ENCODE measurements at places on chromosomes 6 and 20.
A peak's percentile ranks its signal among the peaks of the same experiment; 100 is the strongest.

DNA sequence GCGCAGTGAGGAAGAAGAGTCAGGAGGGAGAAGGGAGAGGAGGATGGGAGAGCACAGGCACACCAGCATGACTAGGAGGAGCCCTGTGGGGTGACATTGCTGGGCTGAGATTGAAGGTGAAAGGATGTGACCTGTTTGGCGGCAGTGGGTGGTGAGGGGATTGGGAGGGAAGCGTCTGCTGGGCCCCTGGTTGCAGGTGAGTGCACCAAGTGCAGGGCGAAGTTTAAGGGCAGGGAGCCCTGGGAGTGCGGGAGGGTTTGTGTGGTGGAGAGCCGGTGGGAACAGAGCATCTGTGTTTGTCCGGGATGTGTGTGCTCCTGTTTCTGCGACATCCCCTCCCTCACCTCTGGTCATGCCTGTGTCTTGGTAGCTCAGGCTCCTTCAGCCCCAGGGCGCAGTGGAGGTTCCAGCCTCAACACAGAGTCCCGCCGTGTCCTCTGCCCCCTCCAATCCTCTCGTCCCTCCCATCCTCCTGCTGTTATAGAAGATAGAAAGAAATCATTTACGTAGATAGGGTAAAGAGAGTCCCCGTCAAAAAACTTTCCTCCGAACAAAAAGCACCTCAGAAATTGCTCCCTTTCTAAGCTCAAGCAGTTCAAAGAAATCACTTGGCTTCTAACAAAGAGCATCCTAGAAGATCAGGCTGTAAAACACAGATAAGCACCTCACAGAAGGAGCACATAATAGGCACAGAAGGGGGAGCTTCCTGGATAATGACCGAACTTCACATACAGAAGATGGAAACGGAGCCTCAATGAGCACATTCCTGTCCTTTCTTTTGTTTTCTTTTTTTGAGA is 25.0 kb downstream of the ULBP1 start:
- no peak for DNase-seq

- no peak for DNase-seq
Measured at GRCh38 chr20:37759052-37759553, 65.3 kb downstream of the CTNNBL1 start.

GRCh38 chr6:133701633-133702331 is 187.1 kb upstream of the TCF21 start:
- no peak for DNase-seq

- no peak for DNase-seq
Measured at GRCh38 chr20:24833592-24833991, 115.5 kb upstream of the CST7 start.

GRCh38 chr6:97805596-97805995 is 522.6 kb upstream of the MMS22L start:
- DNase-seq, result no peak

DNA sequence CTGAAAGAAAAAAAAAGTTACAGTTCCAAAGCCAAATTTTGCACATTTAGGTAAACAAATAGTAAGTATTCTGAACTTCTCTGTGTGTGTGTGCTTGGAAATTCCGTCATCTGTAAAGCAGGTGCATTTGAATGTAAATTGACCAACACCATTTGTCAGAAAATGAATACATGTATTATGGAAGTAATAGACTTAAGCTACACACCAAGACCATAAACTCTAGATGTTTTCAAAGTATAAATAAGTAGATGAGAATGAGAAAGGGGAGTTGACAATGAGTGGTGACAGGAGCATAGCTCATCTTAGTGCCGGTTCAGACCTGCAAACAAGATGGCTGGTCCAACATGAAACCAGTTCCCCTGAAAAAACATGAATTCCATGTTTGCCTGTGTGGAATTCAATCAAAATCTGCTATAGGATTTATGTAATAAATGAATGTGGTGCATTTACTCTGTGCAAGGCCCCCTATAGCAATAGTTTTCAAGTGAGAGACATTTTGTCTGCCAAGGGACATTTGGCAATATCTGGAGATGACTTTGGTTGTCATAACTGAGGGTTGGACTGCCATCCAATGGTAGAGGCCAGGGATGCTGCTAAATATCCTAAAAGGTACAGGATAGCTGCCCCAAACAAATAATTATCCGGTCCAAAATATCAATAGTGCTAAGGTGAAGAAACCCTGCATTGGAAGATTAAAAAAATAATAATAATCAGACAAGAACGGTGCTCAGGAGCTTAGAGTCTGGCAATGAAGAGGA is 11.0 kb upstream of the FILIP1 start:
- DNase-seq, result peak; percentile 47

DNA sequence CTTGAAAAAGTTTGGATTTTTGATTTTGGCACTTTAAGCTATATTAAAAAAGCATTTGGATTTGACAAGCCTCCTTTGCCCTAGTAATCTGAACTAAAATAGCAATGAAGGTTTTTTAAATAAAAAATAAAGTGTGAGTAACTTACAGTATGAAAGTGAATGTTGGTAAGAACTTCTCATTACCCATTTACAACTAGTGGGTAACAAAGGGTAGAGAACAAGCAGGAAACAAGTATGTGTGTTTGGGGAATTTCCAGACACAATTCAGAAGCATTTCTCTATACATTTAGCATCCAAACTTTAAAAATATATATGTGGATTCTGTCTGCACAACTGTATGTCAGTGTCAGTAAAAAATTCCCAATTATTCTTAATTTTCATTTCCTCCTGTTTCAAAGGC is 2.9 kb downstream of the TMEM30A start:
- no peak for DNase-seq

- no peak for DNase-seq
Measured at GRCh38 chr6:110517034-110517433, 40.6 kb upstream of the SLC22A16 start.

DNA sequence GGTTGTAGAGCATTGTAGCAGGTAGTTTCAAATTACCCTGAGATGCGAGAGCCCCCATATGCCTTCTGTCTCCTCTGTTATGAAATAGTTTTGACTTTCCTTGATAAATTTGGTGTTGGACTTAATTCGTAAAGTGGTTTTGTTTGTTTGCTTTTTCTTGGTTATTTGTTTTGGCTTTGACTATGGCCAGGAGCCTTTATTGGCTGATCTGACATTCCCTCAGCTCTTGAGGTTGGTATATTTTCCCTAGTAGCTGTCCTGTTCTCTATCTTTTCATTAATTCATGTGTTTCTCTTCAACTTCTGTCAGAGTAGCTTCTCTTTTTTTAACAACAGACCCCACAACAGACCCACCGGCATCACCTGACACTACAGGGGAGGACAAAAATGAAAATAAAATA is 457.4 kb upstream of the MANEA start:
- no peak for DNase-seq

GRCh38 chr6:33426590-33427511 is 7.0 kb downstream of the SYNGAP1 start:
- DNase-seq, result no peak

GRCh38 chr20:60884277-60884676 is 367.8 kb upstream of the CDH4 start:
- no peak for DNase-seq

DNA sequence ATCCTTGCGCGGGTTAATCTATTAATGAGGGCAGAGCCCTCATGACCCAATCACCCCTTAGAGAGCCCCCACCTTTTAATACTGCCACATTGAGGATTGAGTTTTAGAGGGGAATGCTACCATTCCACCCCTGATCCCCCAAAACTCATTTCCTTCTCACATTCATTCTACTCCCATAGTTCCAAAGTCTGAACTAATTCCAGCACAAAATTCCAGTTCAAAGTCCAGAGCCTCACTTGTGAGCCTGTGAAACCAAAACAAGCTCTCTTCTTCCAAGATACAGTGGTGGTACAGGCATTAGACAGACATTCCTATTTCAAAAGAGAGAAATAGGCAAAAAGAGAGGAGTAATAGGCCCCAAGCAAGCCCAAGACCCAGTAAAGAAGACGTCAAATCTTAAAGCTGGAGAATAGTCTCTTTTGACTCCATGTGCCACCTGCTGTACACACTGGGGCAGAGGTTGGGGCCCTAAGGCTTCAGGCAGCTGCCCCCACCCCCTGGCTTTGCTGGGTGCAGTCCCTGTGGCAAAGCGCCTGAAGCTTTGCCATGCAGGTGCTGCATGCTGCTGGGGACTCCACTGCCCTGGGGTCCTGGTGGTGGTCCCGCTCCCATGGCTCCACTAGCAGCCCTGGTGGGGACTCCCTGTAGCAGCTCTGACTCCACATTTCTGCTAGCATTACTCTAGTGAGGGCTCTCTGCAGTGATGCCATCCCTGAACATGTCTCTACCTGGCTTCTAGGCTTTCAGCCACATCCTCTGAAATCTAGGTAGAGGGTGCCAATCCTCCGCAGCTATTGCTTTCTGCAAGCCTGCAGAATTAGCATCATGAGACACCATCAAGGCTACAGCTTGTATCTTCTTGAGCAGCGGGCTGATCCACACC is 41.3 kb downstream of the RSPH3 start:
- peak; percentile 1 for DNase-seq

GRCh38 chr6:52416629-52417151 is 3.5 kb upstream of the EFHC1 start:
- DNase-seq, result peak; percentile 72

DNA sequence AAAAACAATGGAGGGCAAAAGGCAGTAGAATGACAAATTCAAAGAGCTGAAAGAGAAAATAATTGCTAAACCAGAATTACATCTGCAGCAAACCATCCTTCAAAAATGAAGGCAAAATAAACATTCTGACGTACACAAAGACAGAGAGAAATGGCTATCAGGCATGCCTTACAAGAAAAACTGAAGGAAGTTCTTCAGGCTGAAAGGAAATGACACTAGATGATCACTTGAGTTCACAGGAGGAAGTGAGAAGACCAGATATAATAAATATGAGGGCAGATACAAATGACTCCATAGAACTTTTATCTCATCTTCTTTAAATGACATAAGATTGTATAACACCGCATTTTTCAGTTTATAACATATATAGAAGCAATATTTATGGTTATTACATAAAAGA is 30.0 kb downstream of the DZANK1 start:
- no peak for DNase-seq

DNA sequence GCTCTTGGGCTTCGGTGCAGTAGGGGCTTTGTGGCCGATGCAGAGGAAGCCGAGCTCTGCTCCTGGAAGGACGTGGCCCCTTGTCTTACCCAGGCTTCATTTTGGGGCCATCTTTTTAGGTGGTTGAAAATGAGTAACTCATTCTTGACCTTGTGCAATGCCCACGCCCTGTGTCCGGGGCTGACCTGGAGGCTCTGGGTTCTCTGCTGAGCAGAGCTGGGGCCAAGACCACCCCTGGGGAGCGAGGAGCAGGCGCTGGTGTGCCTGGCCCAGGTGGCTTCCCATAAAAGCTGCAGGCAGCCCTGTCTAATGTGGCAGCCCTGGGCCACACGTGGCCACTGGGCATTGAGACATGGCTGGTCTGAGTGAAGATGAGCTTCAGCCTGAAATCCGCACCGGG is 25.7 kb downstream of the NTSR1 start:
- no peak for DNase-seq

- no peak for DNase-seq
Measured at GRCh38 chr20:8530022-8530421, 398.0 kb downstream of the PLCB1 start.

- no peak for DNase-seq
Measured at GRCh38 chr6:49082611-49083010, 380.4 kb downstream of the MMUT start.

All from SK-MEL-5 (cell line).